ENCODE measurements at places on chromosomes 2 and 18. TPM values are rescaled to one million over a fixed set of nuclear protein-coding genes. Genes with fewer than 3 reads are reported as not detected.
A peak's percentile ranks its signal among the peaks of the same experiment; 100 is the strongest.

DNA sequence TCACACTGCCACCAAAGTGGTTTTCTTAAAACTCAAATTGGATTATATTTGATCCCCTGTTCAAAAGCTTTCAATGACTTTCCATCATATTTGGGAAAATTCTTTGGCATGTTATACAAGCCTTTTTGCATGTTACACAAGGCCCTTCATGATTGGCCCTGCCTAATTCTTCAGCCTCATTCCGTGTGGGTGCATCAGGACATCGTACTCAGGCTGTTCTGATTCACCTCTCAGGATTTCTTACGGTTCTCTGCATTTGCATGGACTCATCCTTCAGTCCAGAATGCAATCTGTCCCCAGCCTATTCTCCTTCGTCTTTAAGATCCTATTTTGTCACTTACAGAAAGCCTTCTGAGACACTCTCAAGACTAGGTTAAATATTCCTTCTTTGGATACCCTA lies 107.8 kb downstream of the LYPD1 start:
- no peaks in the 10 kb centered on the region for H3K36me3 ChIP-seq
- H3K4me1 ChIP-seq = no peaks in the 10 kb centered on the region
- H3K27me3 ChIP-seq = no peaks in the 10 kb centered on the region
- no peak for DNase-seq
- no peak overlapping the region for H3K27ac ChIP-seq

- no peaks in the 10 kb centered on the region for H3K4me1 ChIP-seq
- no peaks in the 10 kb centered on the region for H3K36me3 ChIP-seq
- no peak overlapping the region for H3K27ac ChIP-seq
- no peak for DNase-seq
- H3K4me3 ChIP-seq = no peak overlapping the region
Measured at GRCh38 chr2:124254621-124255020, 229.5 kb downstream of the CNTNAP5 start.

- peak overlapping the region; percentile 72 for H3K4me3 ChIP-seq
- peak overlapping the region; percentile 83 for H3K27ac ChIP-seq
- peaks cover 45% of the 10 kb centered on the region for H3K36me3 ChIP-seq
- DNase-seq = no peak
- no peaks in the 10 kb centered on the region for H3K27me3 ChIP-seq
Measured at GRCh38 chr2:84855731-84856130, 25.2 kb downstream of the TRABD2A start.

DNA sequence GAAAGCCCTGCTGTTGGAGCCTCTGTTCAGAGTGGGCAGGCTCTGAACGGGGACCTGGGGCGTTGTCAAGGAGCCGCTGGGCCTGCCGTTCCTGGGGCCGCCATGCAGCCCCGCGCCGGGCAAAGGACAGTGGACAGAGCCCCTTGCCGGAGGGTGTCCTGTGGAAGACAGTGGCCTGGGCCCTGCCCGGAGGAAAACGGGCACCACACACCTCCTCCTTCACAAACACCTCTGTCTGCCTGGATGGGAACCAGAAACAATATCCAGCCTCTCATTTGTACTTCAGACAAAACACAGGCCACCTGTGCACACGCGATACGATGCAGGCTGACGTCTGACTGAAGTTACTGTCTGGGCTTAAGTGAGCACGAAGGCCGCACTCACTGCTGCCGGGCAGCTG lies 233.7 kb downstream of the TWIST2 start:
- DNase-seq = no peak
- H3K27me3 ChIP-seq = no peaks in the 10 kb centered on the region
- H3K27ac ChIP-seq = no peak overlapping the region
- H3K4me3 ChIP-seq = no peak overlapping the region

DNA sequence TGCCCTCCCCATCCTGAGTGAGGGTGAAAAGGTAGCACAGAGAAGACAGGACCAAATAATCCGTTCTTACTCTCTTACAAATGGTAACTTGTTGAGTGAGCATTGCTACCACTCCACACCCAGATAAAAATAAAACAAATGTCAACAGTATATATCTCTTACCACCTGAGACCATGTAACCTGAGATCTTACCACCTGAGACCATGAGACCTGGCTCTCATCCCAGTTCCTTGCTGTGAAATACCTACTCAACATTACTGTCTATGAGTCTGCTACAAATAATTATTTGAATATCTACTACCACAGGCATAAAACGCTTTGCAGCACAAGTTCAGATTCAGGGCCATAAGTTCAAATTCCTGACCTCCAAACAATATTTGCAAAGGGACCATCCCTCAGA lies 234.7 kb downstream of the C1D start:
- no peaks in the 10 kb centered on the region for H3K4me1 ChIP-seq
- H3K27ac ChIP-seq = no peak overlapping the region
- H3K36me3 ChIP-seq = no peaks in the 10 kb centered on the region
- no peak for DNase-seq

DNA sequence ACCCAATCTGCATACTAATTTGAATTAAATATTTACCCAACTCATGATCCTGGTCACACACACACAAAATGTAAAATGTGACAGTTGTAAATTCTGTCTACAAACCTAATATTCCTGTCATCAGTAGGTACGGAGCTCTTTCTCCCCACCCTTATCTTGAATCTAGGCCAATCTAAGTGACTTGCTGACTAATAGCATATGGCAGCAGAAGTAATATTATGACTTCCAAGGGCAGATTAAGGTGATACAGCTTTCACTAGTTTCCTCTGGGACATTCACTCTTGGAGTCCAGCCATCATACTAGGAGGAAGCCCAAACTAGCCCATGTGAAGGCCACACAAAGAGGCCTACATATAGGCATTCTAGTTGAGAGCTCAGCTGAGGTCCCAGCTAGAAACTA lies 89.4 kb downstream of the TMEM131 start:
- no peak for DNase-seq
- H3K36me3 ChIP-seq = peaks cover 27% of the 10 kb centered on the region
- H3K27me3 ChIP-seq = no peaks in the 10 kb centered on the region
- H3K4me3 ChIP-seq = no peak overlapping the region
- peaks cover 22% of the 10 kb centered on the region for H3K4me1 ChIP-seq
- no peak overlapping the region for H3K27ac ChIP-seq

GRCh38 chr2:102094917-102095316 lies 47.6 kb upstream of the IL1R1 start:
- no peaks in the 10 kb centered on the region for H3K36me3 ChIP-seq
- DNase-seq = no peak
- H3K27ac ChIP-seq = no peak overlapping the region
- H3K4me3 ChIP-seq = no peak overlapping the region
- peaks cover under 1% of the 10 kb centered on the region for H3K4me1 ChIP-seq
- H3K27me3 ChIP-seq = peaks cover 15% of the 10 kb centered on the region

KCNJ3 gene
- total RNA-seq = not detected
